ENCODE measurements at places on chromosomes 3 and 15. TPM values are rescaled to one million over a fixed set of nuclear protein-coding genes. Genes with fewer than 3 reads are reported as not detected.

- no peak for DNase-seq
These were observed 724.1 kb downstream of the GRM7 start for GRCh38 chr3:7585052-7585451.

DNA sequence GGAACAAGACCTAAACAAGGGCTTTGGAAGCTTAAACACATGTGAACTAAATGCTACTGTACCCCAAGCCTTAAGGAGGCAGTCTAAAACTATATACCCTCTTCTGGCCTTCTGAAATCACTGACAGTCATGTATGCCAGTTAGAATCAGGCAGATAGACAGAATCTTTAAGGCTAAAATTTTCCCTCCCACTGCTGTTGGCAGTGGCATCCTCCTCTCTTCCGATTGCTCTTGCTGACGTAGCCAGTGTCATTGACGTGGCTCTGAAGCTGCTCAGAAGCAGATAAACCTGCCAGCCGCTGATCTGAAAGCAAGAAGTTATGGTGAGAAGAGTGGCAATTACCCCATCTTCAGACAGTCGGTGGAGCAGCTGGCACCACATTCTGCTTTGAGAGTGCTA is 3.3 kb downstream of the RYR3 start:
- no peak for DNase-seq

GRCh38 chr3:39317571-39318169 is 11.8 kb upstream of the CCR8 start:
- no peak for DNase-seq

DNA sequence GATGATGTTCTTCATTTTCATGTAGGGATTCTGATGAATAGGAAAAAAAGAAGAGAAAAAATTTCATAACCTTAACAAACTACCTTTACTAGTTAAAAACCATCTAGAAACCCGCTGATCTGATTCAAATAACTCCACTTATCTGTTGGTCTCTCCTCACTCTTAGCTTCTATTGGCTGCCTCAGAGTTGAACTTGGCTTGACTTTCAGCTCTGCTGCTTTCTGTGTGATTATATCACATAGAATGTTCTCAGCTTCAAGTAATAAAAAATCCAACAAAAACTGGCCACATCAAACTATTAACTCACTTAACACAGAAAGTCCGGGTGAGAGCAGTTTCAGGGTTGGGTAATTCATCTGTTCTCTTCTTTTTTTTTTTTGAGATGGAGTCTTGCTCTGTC is 126.8 kb upstream of the RASGRP1 start:
- DNase-seq = no peak

DNA sequence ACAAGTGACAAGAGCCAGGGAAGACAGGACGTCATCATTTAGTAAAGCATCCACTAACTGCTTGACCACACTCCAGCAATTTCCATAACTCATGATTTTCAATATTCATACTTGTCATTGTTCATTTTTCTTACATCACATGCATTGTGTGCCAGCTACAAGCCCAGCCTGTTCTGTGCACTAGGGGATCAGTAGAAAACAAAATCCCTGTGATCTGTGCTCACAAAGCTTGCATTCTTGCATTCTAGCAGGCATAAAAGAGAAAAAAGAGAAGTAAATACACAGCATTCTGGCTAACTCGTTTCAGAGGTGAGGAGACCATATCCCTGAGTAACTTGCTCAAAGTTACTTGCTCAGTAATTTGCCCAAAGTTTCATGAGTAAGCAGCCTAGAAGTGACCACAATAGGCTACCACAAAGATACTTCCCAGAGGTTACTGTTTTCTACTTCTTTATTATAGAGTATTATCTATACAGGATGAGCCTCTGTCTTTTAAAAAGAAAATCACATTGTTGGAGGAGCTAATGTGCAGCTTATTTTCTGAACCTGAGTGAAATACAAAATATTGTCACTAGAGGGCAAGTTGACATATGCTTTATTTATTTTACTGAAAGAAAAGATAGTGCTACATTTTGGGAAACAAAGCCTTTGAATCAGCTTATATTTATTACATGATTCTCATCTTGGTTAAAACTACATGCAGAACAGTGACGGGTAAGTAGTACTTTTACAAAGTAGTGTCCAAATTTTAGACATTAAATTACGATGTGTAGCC is 701.4 kb upstream of the LMCD1 start:
- DNase-seq = no peak

GRCh38 chr15:52498706-52499105 is 30.0 kb downstream of the MYO5A start:
- DNase-seq = no peak

The STRC gene
- polyA plus RNA-seq = 0.08 TPM

The CPLX3 gene
- not detected for polyA plus RNA-seq
